ENCODE measurements at places on chromosomes 6 and 20.

DNA sequence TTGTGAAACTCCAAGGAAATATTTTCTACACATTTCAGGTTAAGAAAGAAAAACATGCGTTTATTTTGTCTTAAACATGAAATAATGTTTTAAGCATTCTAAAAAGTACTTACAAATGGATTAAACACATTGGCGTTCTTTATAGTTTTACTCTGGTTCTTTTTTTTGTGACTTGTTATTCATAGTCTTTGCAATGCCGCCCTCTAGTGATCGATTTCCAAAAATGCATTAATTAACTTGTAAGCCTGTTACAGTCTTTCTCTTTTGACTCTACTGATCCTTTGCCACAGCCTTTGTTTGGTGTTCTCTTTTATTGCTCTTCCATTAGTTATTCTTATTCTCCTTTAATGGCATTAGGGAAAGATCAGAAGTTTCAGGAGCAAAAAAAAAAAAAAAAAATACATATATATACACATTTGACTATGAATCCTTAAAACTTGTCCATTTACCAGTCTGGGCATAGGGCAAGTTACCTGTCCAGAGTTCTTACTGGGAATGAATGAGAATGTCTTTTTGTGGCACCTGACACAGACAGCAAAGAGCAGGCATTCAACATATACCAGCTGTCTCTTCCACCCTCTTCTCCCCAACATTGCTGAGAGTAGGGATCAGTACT is 59.9 kb downstream of the MACROD2 start:
- DNase-seq, result peak; percentile 39

DNA sequence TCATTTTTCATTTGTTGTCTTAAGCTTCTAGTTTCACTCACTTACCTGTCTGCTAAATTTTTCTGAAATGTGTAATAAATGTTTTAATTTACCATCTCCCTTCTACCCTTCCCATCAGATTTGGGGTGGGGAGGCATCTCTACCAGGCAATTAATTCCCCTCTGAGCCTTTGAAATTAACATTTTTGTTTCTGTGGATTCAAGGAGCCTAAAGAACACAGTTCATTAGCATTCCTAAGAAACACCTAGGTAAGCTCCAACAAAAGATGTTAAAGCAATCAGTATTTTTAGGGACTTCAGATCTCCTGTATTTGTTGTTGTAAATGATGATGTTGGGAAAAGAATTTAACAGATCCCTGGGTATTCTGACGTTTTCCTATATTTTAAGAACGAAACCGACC is 6.6 kb downstream of the TOP1 start:
- no peak for DNase-seq

GRCh38 chr6:36604090-36605060 is 10.2 kb downstream of the SRSF3 start:
- no peak for DNase-seq

GRCh38 chr6:73624896-73625295 is 28.9 kb downstream of the SLC17A5 start:
- DNase-seq, result no peak

- DNase-seq, result no peak
These were observed 47.8 kb downstream of the MYH7B start for GRCh38 chr20:35003211-35004031.

- no peak for DNase-seq
These were observed 44.1 kb upstream of the ID1 start for GRCh38 chr20:31560746-31561598.

GRCh38 chr6:161432546-161432945 is 158.7 kb upstream of the AGPAT4 start:
- no peak for DNase-seq

- DNase-seq, result peak; percentile 12
These were observed 154.8 kb downstream of the PTPRK start for GRCh38 chr6:128365520-128366160.

GRCh38 chr6:102848796-102849195 is 1455.3 kb downstream of the GRIK2 start:
- DNase-seq, result no peak

DNA sequence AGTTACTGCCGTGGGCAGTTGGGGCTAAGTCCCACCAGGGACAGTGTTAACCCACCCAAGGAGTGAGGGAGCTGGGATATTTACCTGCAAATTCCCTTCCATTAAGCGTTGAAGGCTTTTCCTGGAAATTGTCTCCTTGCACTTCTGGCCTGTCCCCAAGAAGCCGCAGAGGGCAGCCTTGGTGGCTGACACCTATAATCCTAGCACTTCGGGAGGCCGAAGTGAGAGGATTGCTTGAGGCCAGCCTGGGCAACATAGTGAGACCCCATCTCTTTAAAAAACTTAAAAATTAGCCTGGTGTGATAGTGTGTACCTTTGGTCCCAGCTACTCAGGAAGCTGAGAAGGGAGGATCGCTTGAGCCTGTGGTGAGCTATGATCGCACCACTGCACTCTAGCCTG is 204.4 kb downstream of the EYA2 start:
- DNase-seq, result no peak

- no peak for DNase-seq
These were observed 140.3 kb downstream of the ATXN1 start for GRCh38 chr6:16621002-16621401.

DNA sequence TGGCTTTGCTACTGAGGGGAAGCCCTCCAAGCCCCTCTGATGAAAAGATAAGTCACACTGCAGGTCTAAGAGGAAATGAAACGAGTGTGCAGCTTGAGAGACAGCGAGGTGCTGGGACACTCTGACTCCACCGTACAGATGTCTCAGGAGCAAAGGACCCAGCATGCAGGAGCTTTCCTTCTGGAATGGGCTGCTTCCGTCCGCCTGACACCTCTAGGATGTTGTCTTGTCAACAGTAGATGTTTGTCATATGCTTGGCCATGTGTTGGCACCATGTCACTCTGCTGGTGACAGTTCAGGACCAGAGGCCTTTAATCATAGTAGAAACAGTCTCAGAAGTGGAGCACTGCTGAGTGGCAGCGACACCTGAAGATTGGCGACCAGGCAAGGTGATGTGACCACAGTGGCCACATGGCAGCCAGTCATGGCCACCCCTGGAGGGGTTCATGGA is 46.7 kb downstream of the SLC24A3 start:
- DNase-seq, result no peak

DNA sequence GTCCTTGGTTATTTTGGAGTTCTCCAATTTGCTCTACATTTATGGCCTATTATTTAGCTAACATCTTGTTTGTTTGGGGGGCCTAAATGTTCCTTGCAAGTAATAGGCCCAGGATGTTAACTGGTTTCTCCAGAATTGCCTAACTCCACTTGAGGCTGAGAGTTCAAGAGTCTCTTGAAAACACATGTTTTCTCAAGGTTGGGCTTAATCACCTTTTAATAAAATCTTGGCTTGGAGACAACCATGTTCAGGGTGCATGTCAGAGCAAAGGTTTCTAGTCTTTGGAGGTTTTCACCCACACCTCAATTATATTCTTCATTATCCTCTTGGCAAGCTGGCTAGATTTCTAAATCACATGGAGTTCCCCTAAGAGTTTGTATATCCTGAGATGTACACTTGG is 54.2 kb downstream of the KLHL31 start:
- DNase-seq, result no peak

GRCh38 chr20:35588397-35588796 is 27.2 kb upstream of the SPAG4 start:
- no peak for DNase-seq

GRCh38 chr6:34894693-34895092 is 5.6 kb downstream of the ANKS1A start:
- no peak for DNase-seq

DNA sequence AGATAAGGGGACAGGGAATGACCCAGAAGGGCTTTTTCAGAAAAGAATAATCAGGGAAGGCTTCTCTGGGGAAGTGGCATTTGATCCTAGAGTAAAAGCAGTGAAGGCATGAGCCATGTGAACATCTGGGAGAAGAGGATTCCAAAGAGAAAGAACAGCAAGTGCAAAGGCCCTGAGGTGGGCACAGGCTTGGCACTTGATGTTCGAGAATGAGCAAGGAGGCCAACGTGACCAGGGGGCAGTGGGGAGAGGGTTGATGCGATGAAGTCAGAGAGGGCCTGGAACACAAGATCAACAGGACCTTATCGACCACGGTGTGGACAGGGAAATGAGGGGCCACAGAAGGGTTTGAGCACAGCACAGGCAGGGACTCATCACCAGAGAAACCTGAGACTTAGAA is 5.8 kb downstream of the GRM4 start:
- DNase-seq, result no peak

- DNase-seq, result no peak
These were observed 13.0 kb downstream of the FOXF2 start for GRCh38 chr6:1402369-1402768.

- no peak for DNase-seq
These were observed 119.5 kb upstream of the TCF21 start for GRCh38 chr6:133769463-133769862.

GRCh38 chr20:45183084-45183483 is 8.4 kb downstream of the PI3 start:
- DNase-seq, result no peak

DNA sequence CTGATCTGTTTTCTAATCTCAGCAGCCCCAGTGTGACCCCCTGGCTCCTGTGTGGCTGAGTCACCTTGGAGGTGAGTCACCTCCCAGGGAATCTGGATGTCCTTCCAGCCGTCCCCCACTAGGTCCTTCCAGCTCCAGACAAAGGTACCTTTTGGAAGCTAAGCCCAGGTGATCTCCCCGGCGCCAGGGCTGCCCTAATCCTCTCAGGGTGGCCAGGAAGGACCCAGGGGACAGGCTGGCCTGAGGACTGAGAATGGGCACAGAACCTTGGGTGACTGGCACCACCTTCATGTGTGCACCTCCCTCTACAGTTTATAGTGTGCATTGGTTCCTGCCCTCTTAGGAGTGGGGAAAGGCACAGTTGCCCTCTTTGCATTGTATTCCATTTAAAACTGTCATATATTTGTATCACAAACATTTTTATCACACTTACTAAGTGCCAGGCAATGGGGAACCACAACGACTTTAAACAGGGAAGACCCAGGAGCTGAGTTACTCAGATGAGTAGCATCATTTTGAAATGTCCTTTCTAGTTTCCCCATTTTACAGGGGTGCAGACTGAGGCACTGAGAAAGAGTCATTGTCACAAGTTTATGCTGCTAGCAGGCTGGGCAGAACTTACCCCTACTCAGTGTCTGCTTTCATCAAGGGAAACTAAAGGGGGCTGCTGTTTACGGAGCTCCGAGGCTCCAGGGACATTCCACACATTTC is 2.6 kb upstream of the BPIFB4 start:
- peak; percentile 44 for DNase-seq

GRCh38 chr6:40563111-40563510 is 24.1 kb downstream of the LRFN2 start:
- DNase-seq, result no peak

DNA sequence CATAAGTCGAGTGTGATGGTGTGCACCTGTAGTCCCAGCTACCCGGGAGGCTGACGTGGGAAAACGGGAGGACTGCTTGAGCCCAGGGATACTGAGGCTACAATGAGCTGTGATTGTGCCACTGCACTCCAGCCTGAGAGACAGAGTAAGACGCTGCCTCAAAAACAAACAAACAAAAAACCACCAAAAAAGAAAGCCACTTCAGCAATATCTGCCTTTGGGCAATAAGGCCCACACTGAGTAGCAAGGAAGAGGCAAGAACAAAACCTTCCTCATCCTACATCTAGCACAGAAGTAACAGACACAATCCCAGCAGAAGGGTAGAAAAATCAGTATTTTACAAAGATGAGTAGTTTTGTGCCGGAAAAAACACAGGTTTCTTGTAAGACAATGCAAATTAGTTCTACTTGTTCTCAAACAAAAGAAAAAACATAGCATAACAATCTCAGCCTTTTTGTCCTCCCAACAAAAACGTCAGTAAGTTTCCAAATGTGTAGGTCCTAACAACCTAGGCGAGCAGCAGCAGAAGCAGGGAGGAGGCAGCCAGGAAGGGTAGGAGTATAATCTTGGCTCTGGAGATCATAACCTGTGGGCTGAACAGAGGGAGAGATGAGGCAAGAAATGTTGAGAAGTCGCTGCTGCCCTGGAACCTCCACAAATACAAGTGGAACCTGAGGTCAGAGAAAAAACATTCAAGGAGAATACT is 5.7 kb downstream of the PPP1R10 start:
- DNase-seq, result no peak

GRCh38 chr6:14606353-14606752 is 488.8 kb downstream of the CD83 start:
- no peak for DNase-seq

- DNase-seq, result no peak
These were observed 2.8 kb downstream of the FOXS1 start for GRCh38 chr20:31842471-31843157.

DNA sequence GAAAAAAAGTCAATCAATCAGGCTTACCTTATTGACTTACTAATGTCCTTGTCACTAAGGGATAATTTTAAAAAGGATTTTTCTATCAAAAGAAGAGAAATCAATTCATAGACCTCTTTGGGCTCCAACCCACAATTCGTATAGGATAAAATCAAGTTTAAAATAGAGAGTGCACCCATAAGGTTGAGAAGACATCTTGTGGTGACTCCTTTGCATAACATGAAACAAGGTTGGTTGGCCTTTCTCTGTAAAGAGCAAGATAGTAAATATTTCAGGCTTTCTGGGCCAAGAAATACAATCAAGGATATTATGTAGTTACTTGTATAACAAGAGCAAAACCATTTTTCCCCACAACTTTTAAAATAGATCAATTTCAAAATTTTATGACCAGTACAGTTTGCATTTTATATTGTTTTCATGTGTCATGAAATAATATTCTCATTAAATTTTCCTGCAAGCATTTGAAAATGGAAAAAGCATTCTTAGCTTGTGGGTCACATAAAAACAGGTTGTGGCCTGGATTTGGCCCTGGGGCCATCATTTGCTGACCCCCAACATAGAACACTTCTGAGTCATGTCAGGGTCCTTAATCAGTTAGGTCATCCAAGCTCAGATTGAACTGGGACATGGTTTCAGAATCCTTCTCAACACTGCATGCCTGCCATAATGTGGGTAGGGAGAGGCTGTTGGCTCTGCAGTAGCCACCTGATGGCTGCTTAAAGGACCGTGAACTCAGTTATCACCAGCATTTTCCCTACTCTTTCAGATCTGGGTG is 76.7 kb downstream of the MYB start:
- no peak for DNase-seq

DNA sequence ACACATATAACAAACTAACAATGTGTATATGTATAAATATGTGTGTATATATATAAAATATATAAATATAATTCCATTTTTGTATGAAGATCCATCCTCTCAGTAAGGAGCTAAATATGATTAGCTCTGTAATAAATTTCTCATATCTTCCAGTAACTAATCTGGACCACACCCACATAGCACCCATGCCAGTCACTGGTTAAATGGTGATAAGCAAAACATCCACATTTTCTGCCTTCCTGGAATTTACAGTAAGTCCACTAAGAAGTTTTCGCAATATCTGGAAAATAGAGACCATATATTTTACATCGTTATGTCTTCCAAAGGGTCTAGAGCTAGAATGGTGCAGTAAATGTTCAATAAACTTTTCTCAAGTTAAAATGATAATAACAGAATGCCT is 151.5 kb upstream of the STMND1 start:
- no peak for DNase-seq

Measured in HuH-7 (cell line).